Stimulated activated CD4-positive, alpha-beta T cell treated with anti-CD3 and anti-CD28 coated beads, Interleukin-1b, Interleukin-23, amount 100 ng/mL, for 4 hours (primary cell): ENCODE measurements at places on chromosomes 12 and 14.

- no peak for DNase-seq
Observed at GRCh38 chr14:87409393-87409792, 583.6 kb downstream of the GALC start.

DNA sequence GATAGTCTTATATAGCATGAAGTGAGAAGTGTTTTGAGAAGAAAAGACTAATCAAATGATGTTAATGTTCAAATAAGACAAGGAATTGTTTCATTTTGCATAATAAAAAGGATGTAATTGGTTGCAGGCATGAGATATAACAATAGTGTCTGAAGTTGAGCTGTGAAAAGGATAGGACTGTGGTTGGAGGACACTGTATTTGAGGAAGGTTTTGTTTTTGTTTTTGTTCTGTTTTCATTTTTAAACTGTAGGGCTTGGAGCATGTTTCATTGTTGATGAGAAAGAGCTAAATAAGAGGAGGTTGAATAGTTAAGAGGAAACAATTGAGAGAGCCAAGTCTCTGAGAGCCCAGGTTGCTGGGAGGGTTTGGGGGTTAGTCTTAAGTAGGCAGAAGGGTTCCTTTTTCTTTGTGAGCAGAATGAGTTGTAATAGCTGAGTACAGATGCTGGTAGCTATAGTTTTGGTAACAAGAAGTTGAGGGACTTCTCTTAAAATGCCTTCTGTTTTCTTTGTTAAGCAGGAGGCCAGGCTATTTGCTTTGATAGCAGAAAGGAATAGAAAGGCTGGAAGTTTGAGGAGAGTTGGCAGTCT is 58.4 kb downstream of the CCDC91 start:
- DNase-seq: no peak

DNA sequence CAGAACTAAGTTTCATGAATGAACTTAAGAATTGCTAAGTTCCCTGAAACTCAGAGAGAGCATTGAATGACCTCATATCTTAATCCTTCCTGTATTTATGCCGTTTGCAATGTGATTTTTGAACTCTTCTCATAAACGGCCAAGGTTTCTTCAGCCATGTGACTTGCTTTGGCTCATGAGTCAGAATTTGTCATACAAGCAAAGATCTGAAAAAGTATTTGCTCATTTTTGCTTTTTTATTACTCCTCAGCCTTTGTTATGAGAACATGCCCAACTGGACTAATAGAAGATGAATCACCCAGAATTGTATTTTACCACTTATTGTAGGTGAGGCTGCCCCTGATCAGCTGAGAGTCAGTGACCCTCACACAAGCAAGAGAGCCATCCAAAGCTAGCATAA is 693.8 kb downstream of the BCL11B start:
- DNase-seq: no peak

GRCh38 chr14:89000007-89000942 is 175.8 kb downstream of the TTC8 start:
- no peak for DNase-seq

GRCh38 chr12:53618275-53618674 is 7.9 kb downstream of the ATF7 start:
- DNase-seq: no peak

DNA sequence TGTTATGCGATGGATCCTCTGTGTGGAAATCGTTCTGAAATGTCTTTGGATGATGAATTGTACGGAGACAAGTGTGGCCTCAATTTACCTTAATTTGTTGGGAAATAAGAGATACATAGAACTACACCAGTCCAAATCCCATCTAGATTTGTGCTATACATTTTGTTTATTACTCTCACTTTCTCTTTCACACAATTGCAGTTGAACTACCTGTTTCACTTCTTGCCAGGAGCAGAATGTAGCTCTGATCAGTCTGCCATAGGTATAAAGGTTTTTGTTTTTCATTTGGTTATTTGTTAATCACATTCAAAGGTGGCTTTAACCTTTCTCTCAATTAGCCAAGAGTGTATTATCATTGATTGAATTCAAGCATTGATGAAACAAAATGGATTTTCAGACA is 268.2 kb downstream of the SNAPC1 start:
- no peak for DNase-seq
